ENCODE measurements at places on chromosomes 2 and 18.

- DNase-seq, result peak; percentile 5
Measured at GRCh38 chr2:131115752-131116151, 10.6 kb downstream of the PLEKHB2 start.

GRCh38 chr18:68431111-68431921 is 283.6 kb downstream of the TMX3 start:
- no peak for DNase-seq

GRCh38 chr2:33442528-33443079 is 33.8 kb upstream of the RASGRP3 start:
- DNase-seq, result no peak

- no peak for DNase-seq
Measured at GRCh38 chr18:77201506-77201905, 48.1 kb upstream of the GALR1 start.

DNA sequence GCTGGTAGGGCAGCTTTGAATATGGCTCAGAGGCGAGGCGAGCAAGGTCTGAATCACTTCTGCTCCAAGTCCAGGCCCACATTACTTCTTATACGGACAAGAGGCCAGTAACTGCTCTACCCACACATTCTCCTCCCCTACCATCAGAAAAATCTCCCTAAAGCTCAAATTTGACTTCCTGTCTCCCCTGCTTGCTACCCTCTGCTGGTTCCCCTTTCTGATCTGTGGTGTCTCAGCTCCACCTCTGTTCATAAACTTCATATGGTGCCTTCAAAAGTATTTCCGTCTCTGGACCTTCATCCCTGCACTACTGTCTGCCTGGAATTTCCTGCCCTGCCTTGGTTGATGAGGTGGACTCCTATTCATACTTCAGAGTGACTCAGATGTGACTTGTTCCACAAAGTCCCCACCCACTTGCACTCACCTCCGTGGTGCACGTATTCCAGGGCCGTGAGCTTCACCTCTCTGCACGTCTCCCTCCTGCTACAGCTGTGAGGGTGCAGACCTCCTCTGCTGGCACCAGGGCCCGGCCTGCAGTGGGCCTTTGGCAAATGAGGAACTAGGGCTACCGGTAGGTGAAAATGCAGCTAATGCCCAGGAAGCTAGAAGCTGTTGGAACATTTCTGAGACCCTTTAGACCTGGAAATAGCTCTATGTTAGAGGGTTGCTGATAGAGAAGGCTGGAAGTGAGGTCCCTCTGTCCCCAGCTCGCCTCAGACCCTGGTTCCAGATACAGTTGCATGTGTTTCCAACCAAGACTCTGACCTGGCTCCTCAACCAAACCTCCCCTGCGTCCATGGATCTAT is 24.6 kb upstream of the KCMF1 start:
- DNase-seq, result peak; percentile 79

DNA sequence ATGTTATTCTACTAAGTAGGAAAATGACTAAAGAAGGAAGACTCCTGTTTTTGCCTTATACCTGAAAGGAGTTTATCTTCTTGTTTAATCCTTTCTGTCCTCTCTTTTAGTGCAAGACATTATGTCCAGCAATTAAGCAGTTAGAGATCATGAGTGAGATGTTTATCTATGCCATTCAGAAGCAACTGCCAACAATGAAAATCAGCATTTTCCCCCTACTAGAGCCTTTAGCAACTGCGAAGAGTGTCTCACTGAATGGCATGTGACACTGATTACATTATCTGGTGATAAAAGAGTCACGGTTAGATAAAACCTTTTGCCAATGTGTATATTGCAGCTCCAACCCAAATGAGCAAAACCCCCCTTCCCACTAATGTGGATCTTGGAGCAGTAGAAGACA is 357.7 kb upstream of the SYT4 start:
- DNase-seq, result no peak

- DNase-seq, result no peak
Measured at GRCh38 chr18:23103449-23103848, 31.8 kb upstream of the CABLES1 start.

DNA sequence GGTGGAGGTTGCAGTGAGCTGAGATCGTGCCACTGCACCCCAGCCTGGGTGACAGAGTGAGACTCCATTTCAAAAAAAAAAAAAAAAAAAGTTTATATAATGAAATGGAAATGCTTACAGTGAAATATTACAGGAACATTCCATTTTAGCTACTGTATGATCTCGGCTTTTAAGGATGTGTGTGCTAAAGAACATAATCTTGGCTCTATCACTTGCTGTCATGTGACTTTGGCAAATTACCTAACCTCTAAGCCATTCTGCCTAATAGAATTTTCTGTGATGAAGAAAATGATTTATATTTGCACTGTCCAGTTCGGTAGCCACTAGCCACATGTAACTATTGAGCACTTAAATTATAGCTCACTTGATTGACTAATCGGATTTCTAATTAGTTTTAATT is 36.3 kb downstream of the SMAD4 start:
- DNase-seq, result no peak

- no peak for DNase-seq
Measured at GRCh38 chr18:22557168-22557941, 139.6 kb upstream of the CTAGE1 start.

- no peak for DNase-seq
Measured at GRCh38 chr18:61957801-61958516, 65.2 kb upstream of the RNF152 start.

GRCh38 chr18:65790604-65791003 is 39.8 kb downstream of the CDH7 start:
- DNase-seq, result no peak

GRCh38 chr2:100718065-100718629 is 101.8 kb upstream of the NPAS2 start:
- no peak for DNase-seq

DNA sequence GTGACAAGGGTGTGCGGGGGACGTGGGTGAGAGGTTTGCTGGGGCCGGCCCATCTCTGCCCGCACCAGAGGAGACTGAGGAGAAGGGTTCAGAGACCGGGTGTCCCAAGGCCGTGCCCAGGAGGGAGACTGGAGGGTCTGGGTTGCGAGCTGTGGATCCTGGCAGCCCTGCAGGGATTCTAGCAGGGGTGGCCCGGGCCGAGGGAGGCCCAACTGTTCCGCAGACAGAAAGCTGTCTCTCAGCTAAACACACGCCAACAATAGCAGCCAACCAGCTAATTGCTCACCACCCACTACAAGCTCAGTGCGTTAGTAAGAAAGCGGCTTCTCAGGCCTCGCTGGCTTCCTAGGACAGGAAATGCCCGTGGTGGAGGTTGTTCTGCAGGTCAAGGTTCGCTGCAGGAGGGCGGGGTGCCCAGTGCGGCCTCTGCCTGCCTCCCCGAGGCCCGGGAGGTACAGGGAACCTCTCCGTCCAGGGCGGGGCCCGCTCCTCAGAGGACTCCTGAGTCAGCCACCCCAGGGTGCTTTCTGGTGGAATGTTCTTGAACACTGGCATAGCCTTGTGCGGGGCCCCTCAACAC is 282.0 kb upstream of the PXDN start:
- no peak for DNase-seq

All from activated CD4-positive, alpha-beta T cell treated with anti-CD3 and anti-CD28 coated beads, Interleukin-2, amount 50 U/mL, for 16 hours (primary cell).